Stromal cell of bone marrow (primary cell): ENCODE measurements at places on chromosomes 6 and 20.

DNA sequence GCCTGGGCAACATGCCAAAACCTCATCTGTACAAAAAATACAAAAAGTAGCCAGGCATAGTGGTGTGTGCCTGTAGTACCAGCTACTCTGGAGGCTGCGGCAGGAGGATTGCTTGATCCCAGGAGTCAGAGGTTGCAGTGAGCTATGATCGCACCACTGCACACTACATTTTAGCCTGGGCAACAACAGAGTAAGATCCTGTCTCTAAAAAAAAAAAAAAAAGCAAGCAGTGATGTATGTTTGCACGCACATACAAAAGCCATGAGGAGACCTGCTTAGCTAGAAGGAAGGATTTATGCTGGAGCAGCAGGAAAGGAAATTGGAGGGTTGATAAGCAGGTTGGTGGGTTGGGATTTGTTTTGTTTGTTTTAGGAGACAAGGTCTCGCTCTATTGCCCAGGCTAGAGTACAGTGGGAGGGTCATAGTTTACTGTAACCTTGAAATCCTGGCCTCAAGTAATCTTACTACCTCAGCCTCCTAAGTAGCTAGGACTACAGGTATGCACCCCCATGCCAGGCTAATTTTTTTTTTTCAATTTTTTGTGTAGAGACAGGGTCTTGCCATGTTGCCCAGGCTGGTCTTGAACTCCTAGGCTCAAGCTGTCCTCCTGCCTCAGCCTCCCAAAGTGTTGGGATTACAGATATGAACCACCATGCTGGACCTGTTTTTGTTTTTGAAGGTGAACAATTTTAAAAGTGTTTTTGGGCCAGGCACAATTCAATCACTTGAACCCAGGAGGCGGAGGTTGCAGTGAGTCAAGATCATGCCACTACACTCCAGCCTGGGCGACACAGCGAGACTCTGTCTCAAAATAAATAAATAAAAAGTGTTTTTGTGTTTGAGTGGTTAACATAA, 4.0 kb downstream of the ZSWIM3 start:
- no peak for DNase-seq

DNA sequence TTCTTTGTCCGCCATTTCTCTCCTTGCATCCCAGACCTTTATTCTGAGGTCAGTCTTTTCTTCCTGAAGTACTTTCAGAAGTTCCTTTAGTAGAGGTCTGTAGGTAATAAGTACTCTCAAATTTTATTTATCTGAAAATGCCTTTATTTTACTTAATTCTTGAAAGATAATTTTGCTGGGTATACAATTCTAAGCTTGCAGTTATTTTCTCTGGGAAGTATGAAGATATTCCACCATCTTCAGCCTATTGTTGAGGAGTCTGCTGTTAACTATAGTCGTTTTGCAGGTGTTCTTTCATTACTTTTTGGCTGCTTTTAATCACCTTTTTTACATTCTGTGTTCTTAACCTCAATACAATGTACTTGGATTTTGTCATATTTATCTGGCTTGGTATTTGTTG, 13.5 kb upstream of the FNDC1 start:
- DNase-seq: no peak

- DNase-seq: no peak
Observed at GRCh38 chr6:24666097-24666640, 530 bp downstream of the TDP2 start.

GRCh38 chr6:168968228-168968627, 285.4 kb downstream of the THBS2 start:
- DNase-seq: peak; percentile 96

DNA sequence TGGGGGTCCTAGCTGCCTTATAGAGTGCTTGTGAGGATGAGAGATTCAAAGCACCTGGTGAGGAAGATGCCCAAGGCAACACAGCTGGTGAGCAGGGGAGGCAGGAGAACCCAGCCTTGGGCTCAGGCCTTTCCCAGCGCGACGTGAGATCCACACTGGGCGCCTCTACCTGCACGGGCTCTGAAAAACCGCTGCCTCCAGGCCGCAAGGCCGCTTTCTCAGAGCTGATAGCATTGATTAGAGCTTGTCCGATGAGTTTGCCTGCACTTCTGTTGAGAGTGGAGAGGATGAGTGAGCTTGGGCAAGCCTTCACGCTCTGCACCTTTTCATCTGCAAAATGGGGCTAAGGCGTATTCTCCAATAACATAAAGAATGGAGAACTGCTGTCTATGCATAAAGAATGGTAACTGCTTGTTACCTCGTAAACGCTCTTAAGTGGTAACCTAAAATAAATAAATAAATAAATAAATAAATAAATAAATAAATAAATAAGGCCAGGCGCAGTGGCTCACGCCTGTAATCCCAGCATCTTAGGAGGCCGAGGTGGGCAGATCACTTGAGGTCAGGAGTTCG, 916 bp downstream of the PABPC1L start:
- DNase-seq: no peak

DNA sequence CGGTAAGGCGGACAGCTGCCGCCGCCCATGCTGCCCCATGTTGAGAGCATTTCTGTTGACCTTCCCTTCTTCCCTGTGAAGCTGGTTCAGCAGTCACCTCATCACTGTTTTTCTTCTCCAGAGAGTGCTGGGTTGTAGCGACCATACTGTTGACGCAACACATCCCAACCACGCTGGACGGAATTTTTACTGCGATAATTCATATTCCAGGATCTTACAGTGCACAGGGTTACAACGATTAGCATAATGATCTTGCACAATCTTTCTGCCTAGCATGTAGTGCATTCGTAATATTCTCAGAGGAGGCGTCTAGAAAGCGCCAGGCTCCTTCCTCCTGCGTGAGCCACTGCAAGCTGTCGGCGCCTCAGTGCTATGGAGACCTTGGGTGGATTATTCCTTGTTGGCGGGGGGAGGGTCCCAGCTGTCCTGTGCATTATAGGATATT, 137.0 kb downstream of the MTHFD1L start:
- DNase-seq: no peak

DNA sequence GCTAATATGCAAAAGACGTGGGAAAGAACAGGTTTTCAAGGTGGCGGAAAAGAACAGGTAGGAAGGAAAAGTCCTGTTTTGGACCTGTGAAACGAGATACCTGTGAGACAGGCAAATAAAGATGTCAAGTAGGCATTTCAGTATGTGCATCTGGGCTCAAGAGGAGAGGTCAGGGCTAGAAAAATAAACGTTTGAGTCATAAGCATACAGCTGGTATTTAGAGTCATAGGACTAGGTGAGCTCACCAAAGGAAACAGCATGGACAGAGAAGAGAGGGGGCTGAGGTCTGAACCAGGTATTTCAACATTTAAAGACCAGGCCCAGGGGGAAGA, 14.9 kb downstream of the MTFR2 start:
- DNase-seq: no peak

- DNase-seq: no peak
Observed at GRCh38 chr6:40825102-40825501, 213.9 kb downstream of the UNC5CL start.

DNA sequence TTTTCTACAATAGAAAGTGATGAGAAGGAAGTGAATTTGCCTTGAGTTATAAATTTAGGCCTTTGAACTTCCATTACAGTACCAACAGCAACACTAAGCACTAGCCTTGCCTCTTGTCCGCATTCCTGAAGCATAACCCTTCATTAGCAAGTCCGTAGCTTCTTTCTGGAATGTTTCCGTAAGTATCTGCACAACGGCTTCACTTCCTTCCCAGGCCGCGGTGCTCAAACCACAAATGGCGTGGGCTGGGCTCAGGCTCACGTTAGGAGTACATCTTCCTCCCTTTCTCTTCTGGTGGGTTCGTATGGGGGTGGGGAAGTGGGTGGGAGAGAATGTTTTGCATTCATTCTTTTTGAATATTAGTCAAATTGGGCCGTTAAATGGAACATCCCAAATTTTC, 193.8 kb upstream of the SNX9 start:
- DNase-seq: no peak

- DNase-seq: no peak
Observed at GRCh38 chr20:5136096-5136495, 9.3 kb downstream of the CDS2 start.

DNA sequence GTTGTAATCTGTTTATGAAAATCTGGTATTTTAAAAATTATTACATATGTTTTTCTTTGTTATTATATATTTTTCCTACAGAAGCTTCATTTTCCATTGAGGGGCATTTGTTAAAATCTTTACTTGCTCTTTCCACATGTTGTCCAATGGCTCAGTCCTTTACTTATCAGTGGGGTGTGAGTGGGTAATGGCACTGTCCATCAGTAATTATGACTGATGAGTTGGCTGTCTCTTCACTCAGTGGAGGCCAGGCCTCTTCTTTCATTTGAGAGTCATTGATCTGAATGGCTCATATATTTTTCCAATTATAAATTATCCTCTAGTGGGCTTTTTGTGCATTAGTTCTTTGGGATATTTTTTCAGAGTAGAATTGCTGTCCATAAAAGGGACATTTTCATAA, 45.7 kb downstream of the FARS2 start:
- no peak for DNase-seq

GRCh38 chr6:52377538-52378221, 15.7 kb downstream of the PAQR8 start:
- no peak for DNase-seq
